ENCODE measurements at places on chromosomes 5 and 9.
A peak's percentile ranks its signal among the peaks of the same experiment; 100 is the strongest.

- no peak for DNase-seq
These were observed 57.0 kb upstream of the LMX1B start for GRCh38 chr9:126556560-126557250.

DNA sequence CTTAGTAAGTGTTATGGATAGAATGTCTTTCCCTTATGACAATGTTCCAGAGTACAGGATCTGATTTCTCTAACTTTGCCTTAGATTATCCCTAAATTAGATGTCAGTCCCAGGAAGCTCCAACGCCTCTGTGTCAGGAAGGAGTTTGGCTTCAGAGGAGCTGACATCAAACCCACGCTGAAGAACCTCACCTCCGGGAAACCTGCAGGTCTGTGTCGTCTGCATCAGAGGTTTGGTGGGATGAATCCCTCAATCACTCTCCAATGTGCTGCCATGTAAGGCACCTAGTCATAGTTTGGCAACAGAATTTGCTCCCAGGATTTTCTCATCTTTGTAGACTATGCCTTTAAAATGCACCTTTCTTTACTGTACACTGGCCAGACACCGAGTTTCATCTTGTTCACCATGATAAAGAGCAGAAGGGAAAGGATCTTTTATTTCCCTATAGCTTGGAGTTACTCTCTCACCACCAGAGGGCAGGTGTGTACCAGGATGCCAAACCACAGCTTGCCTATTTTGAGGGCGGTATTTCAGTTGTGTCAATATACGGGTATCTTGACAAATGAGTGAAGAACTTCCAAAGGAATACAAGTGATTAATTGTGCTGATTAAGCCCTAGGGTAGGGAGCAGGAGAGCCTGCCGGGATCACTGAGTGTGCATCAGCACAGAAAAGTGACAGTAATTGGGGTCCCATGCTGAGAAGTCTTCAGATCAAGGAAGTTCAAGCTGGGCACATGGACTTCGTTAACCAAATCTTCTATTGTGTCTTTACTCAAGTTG, 23.4 kb downstream of the MINAR2 start:
- DNase-seq, result peak; percentile 68

DNA sequence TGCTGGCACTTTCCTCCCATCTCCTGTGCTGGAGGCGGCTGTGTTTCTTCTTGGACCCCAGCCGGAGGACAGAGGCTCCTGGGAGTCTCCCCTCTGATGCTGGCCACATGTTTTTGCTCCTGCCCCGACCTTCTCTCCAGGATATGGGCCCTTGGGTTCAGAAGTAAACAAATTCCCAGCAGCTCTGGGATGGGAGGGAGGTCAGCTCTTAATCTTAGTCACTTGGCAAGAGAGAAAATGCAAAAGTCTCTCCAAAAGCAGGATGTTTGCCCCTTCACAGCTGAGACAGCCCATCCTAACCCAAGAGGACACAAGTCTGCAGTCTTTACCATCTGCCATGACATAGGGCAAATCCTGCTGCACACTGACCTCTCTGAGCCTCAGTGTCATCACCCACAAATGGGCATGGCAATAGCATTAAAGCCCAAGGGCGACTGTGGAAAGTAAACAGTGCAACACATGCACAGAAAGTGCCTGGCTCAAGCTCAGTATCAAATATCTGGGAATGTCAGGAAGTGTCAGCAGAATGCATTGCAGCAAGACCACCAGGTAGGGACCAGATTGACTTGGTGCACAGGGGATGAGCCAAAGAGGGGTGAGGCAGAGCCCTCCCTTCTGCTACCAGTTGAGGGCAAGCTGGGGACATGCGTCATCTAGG, 117.0 kb upstream of the CXCL14 start:
- DNase-seq, result no peak

- DNase-seq, result no peak
These were observed 33.7 kb upstream of the FCN1 start for GRCh38 chr9:134951461-134951860.

DNA sequence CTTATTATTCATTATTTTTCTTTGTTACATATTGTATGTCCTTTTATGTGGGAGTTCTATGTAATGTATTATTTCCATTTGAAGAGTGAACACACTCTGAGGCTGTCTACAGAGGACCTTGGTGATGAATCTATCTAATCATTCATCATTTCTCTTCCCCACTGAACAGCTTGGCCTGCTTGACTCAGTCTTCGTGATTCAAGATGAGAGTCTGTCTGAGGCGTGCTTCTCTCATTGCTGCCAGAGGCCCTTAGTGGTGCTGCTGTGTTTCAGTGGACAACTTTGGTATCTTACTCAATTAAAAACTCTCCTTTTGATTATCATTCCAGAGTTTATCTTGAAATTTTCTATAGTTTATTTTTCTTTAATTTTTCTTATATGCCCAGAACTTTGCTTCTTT, 318.1 kb upstream of the DAB2 start:
- DNase-seq, result no peak

DNA sequence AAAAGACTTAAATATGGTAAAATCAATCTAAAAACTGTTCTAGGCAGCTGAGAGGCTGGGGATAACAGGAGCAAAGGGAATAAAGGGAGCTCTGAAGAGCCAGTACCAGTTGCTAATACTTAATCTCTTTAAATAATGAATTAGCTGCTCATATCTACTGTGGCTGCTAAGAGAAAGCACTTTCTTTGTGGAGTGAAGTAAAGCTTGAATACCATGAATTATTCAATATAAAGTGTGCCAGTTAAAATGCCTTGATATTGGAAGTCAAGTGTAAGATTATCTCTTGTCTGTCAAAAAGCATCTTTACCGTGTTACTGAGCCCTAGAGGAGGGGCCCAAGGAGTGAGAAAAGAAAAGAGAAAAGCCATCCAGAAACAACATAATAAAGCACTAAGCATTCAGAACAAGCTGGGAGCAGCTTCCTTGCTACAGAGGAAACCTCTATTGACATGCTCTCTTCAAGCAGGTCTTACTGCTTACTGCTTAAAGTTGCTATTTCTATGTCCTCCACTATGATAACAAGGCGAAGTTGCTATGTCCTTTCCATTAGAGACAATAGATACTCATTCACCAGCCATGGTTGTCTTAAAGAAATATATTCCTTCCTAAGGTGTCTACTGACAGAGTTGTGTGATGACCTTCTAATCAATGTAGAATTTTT, 297.4 kb downstream of the CETN3 start:
- no peak for DNase-seq

GRCh38 chr5:175658299-175659145, 651 bp downstream of the HRH2 start:
- no peak for DNase-seq

DNA sequence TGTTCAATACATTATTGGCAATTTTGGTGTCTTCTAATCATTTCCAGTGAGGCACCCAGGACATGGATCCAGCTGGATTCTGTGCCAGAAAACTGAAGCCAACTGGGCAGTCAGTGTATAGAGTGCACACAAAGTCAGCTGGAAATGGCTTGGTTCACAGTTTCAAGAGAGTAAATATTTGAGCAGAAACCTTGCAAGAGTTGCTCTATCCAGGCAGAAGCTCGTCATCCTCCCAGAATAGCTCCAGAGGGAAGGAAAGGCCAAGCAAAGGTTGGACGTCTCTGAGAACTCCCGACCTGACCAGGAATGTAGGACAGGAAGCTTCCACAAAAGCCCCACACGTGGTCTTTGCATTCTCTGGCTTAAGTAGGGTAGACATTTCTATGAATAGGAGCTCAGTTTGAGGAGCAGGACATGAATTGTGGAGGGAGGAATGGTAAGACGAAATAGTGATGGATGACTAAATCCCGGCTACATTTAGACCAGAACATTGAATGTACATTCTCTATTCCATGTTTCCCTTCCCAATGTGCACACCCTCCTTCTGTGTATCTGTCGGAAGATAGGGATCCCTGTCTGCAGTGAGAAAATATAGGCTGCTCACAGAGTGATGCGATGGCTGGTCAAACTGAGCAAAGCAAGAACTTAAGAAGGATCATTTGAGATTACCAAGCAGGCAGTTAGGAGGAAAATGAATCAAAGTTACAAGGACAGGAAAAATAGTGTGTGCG, 72.7 kb upstream of the FCN2 start:
- peak; percentile 85 for DNase-seq

DNA sequence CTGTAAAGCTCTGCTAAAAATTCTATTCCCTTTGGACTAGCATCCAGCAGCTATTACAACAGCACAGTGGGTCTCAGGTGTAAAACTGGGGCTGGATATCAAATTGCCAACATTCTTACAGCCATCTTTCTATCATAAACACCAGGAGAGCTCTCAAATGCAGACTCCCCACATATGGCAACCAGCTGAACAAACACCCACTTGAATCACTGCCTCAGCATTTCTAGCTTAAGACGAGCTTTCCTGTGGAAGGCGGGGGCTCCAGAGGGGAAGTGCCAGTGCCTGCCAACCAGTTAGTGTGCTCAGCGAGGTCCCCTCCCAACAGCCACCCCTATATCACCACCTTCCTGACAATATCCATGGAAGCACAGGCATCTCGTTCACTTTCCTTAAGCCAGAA, 62.2 kb downstream of the IPPK start:
- peak; percentile 94 for DNase-seq

GRCh38 chr5:68932830-68933434, 160.9 kb upstream of the SLC30A5 start:
- DNase-seq, result no peak

DNA sequence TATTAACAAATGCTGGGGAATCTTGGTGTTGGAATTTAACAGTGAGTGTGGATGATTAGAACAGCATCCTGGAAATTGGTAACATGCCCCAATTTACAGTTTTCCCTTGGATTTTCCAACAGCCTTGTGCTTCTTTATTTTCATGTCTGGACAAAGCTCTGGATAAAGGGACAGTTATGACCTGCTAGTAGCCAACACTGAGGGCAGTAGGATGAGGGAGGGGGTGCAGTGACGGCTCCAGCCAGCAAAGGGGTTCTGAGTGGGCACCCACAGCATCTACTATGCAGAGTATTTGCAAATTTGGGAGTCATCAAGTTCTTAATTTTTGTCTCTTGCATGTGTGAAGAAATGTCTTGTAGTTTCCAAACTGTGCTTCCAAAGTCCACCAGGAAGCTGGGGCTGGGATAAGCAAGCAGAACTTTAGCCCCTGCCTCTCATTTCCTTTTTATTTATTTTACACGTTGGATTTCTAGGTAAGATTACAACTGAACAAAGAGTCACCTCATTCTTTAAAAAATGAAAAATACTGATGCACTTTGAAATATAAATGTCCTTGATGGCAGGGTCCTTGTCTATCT, 63.0 kb upstream of the SELENOP start:
- DNase-seq, result no peak

DNA sequence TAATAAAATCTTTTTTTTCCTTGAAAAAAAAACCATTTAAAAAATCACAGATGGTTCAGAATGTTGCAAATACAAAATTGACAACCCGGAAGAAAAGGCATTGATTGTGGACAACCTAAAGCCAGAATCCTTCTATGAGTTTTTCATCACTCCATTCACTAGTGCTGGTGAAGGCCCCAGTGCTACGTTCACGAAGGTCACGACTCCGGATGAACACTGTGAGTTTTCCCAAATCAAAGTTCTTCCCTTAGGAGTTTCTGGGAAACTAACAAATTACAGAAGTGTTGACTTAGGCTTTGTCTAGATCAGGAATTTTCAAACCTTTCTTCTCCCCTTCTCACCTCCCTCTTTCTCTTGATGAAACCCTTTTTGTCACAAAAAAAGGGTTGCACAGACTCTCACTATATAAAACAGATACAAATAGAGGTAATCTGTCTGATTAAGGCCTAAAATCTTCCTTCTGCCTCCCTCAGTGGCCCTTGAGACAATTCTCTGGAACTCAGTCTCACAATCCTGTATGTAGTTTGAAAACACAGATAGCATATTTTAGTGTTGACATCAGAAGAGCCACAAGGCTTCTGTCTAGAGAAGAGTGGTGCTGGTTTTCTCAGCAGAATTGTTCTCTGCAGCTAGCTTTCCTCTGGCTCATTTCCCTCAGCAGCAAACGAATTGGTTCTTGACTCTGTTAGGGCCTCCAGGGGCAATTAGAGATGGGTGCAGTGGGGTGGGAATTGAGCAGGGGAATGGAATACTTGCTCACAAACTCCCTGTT, 79.5 kb downstream of the OSMR start:
- peak; percentile 74 for DNase-seq

DNA sequence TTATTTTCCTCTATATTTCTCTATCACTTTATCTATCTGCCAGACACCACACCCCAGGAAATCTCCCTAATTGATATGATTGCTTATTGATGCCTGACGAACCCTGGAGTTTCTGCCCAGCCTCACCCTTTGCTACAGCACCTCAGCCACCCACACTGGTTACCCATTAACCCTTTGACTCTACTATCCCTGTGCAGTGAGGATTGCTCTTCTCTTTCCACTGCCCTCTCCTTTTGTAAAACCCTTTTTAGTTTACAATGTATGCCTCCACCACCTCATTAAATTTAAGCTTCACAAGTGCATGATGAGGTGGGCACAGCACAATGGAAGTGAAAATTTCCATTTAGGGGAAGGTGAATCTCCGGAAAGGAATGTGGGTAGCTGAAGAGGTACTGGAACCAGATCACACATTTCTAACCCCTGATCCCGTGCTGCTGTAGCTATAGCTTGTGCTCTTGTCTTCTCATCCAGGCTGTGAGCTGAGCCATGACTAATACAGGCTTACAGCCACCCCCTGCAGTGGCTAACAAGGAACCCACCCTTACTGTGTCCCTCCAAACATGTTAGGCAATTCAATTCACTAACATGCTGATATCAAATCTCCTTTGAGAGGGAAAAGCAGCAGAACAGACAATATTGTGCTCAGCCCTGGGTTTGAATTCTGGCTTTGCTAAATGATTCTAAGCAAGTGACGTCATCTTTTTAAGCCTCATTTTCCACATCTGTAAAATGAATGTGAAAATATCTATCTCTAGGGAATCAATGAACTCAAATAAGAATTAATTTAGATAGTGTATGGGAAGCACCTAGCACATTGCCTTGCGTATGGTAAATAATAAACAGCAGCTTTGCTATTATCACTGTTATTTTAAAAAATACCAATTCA, 186.9 kb upstream of the TRIM32 start:
- peak; percentile 84 for DNase-seq

DNA sequence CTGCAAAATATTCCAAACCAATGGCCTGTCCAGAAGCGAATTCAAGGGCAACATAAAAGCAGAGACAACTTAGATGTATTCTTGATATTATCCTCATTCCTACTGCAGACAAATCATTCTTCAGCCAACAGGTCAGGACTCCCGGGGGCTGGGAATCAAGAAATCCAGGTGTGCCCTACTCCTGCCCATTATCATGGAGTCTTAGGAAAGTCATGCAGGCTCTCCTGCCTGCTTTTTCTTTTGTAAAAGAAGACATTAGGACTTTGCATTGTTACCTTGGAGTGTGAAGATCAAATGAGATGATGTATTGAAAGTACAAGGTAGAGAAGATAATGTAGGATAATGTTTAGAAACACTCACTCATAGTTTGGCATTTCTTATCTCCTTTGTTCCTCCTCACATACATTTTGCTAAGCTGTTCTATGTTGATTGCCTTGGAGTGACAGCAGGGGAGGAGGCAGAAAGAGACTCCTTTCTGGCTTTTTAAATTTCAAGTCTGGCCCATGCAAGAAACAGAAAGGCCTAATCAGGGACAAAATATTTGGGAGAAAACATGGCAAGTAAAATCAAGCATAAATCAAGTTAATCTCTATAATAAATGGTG, 113.8 kb downstream of the SV2C start:
- DNase-seq, result no peak

GRCh38 chr5:39194466-39195136, 24.8 kb downstream of the FYB1 start:
- DNase-seq, result peak; percentile 84

All from fibroblast of upper back skin (primary cell).